ENCODE measurements at places on chromosomes 4 and X.
A peak's percentile ranks its signal among the peaks of the same experiment; 100 is the strongest.

GRCh38 chr4:15655223-15656037 is at the start of gene FBXL5:
Gene FBXL5 (minus strand): TSS chr4:15655357. CDS start chr4:15655287, 70 bp downstream.
- DNase-seq = peak; percentile 84

GRCh38 chr4:36159208-36159607 is 85.1 kb downstream of the ARAP2 start:
- DNase-seq = no peak

- DNase-seq = no peak
Observed at GRCh38 chr4:77790146-77790545, 29.0 kb downstream of the CNOT6L start.

DNA sequence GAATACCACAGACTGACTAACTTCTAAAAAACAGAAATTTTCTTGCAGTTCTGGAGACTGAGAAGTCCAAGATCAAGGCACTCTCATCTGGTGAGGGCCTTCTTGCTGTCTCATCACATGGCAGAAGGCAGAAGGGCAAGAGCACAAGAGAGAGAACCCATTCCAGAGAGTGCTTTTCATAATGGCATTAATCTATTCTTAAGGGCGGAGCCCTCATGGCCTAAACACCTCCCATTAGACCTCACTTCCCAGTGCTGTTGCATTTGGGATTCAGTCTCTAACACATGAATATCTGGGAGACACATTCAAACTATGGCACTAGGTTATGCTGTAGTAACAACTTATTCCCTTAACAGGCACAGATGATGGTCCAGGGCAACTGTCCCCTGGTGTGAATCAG is 37.1 kb upstream of the TLR2 start:
- no peak for DNase-seq

DNA sequence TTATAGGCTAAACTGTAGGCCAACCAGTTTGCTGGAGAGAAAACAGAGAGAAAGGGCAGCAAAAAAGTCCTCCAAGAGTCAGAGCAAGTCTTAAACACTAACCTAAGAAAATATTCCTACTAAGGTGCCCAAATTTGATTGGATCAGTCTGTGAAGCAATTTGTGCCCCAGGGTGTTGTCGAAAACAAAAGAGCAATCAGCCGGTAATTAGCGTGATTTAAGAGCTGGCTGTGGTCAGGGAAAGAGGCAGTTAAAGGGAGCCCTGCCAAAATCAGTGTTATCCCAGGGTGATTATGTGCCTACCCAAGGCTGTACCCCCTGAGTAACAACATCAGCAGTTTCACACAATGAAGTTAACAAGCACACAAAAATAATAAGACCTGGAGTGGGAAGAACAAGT is 6.4 kb upstream of the BRWD3 start:
- DNase-seq = no peak
